ENCODE measurements at places on chromosomes 2 and 18.

- DNase-seq: no peak
Measured at GRCh38 chr18:7369006-7369405, 138.1 kb downstream of the LRRC30 start.

DNA sequence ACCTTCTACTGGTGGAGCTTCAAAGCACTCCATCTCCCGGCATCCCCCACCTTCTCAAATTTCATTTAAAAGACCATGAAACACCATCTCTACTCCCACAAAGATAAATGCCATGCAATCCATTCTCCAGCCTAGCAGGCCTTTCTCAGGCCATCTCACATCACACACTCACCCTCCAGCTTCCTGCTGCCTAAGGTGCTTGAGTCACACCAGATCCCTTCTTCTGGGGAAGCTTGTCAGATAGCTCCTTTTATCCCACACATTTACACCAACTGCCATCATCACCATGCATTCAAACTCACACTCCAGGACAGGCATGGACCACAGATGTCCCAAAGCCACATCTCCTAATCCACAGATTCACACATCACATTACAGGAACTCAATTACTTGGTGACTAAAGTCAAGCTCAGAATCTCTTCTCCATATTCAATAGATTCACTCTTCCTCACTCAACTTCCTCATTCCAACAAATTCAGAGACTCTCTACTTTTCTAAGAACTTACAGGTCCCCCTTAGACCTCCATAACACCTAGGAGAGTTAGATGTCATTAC is 292.5 kb downstream of the TNS1 start:
- peak; percentile 59 for DNase-seq

GRCh38 chr2:85110991-85111560 is 22.1 kb upstream of the TCF7L1 start:
- DNase-seq: no peak

- DNase-seq: no peak
Measured at GRCh38 chr18:46830633-46831032, 73.8 kb upstream of the ST8SIA5 start.

GRCh38 chr2:207546822-207547221 is 17.1 kb downstream of the CREB1 start:
- DNase-seq: no peak

DNA sequence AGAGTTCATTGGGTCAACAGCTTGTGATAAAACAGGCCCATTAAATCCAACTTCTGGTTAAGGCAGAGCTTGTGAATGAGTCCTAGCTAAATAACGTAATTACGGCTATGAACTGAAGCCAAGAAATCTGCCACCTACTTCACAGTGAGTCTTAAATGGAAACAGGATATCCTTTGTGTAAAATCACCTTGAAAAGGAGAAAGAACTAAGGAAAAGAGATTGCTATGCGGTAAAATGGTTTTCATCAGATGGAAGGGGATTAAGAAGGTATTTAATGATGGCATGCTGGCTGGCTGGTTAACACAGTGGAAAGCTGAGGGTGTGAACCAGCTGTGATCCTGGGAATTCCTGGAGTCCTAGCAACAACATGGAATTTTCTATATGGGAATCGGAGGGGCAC is 156.6 kb downstream of the DOK6 start:
- DNase-seq: no peak

- DNase-seq: no peak
Measured at GRCh38 chr2:47028846-47029560, 113.4 kb upstream of the MCFD2 start.

DNA sequence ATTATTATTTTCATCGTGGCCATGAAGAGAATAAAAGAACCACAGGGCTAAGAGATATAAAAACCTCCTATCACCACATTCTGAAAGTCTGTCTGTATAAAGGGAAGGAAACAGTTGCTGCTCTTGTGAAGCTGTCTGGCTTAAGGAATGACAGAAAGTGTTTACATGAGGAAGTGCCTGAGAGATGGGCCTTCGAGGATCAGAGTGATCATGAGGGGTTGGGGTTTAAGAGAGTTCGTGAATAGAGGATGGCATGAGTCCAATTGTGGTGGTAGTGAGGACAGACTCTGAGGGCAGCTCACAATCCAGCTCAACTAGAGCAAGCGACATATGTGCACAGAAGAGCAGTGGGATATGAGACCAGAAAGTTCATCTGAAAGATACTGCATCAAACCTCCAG is 65.8 kb upstream of the PIEZO2 start:
- DNase-seq: no peak

GRCh38 chr2:45237128-45237527 is 227.9 kb upstream of the SIX2 start:
- DNase-seq: no peak

GRCh38 chr18:37435996-37436395 is 129.6 kb downstream of the CELF4 start:
- no peak for DNase-seq

- DNase-seq: no peak
Measured at GRCh38 chr2:206353685-206354084, 79.2 kb downstream of the ZDBF2 start.

DNA sequence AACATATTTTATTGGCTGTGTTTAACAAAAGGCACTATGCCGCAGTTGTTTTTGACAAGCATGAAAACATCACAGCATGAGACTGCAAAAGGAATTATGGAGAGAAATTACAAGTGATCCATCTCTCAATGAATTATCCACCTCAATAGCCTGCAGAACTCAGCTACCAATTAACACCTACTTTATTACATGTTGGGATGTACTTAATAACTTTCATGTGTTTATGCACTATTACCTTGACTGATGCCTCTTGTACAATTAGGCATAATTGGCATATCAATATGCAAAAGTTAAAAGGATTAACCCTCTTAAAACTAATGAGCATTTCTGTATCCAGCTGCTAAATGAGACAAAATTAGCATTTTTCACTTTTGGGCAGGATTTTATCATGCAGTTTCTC is 27.8 kb downstream of the ARHGAP15 start:
- DNase-seq: no peak

DNA sequence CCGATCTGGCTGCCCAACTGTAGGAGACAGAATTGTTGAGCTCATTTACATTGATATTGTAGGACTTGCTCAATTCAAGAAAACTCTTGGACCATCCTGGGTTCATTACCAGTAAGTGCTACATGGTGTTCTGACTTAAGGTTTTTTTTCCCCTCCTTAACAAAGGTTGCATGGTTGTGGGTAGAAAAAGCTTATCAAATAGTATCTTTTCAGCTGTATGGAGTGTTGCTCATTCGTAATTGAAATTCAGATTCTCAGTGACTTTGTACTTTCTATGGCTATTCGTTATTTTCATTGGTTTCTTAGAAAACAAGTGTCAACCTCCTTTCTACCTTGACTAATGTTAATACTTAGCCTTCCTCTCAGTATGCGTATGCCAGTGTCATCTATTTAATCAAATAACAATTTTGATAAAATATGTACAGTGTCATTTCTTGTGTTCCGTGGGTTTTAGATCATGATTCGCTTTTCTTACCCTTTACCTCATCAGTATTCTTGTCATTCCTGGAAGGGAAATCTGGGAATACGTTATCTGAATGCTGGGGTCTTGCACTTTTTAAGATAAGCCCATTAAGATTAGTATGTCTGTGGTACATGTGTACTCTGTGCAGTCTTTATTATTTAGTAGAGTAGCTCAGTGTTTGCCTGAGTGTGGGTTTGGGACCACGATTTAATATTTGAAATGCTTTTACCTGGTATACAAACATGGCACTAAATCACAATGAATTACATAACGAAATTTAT is 91.3 kb downstream of the MGAT5 start:
- DNase-seq: no peak

- DNase-seq: no peak
Measured at GRCh38 chr18:37425222-37425621, 140.4 kb downstream of the CELF4 start.

DNA sequence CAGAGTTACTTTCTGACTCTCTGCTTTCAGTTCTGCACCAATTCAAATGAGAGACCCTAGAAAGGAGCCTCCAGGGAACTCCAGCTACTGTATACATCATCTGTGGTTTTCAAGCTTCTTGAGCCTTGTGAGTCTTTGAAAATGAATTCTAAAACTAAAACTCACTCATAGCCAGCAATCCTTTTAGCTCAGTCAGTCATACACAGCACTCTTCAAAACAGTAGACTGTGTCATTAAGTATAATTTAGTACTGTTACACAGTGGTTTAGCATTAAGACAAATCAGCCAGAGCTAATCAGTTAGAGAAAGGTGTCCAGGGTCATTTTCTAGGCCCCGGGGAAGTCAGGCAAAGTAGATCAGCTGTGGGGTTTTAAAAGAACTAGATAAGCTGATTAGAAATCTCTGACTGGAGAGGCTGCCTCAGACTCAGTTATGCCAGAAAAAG is 322.1 kb upstream of the THUMPD2 start:
- peak; percentile 78 for DNase-seq

DNA sequence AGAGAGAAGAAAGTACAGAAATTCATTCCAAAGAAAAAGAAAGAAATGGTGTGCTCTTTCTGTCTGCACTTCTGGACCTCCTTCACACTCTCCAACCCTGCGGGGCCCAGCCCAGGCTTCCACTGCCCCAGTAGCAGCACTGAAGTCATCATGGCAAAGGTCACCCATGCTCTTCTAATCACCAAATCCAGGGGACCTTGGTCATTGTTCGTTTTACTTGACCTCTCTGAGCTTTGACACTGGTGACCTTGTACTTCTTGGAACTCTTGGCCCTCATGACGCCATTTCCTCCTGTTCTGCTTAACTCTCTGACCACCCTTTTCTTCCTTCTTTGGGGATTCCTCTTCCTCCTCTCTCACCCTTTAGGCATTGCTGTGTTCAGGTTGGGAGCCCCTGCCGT is 105.6 kb downstream of the SMAD7 start:
- no peak for DNase-seq

- DNase-seq: peak; percentile 1
Measured at GRCh38 chr2:153163055-153163454, 315.5 kb downstream of the RPRM start.

DNA sequence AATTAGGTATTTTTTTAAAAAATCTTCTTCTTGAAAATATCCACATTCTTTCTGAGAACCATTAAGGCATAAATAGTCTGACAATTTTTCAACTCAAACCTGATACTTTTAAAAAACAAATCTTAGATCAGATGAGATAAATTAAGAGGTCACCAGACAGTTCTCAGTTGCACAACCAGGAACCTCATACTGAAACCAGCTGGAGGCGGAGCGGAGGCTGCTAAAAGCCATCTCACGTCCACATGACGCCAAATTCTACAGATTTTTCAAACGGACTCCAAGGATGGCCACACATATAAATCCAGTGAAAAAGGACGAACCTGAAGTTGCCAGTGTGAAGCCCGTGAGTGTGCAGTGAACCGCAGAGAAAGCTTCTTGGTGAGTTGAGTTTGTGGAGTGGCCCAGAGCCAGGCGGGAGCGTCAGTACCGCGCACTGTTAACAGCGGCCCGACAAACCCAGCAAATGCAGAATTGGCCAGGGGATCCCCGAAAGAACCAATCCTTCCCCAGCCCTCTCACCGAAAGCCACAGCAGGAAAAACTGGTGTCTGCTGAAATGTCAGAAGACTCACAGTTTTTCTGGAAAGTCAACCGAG is 53.1 kb upstream of the BBS5 start:
- DNase-seq: no peak

DNA sequence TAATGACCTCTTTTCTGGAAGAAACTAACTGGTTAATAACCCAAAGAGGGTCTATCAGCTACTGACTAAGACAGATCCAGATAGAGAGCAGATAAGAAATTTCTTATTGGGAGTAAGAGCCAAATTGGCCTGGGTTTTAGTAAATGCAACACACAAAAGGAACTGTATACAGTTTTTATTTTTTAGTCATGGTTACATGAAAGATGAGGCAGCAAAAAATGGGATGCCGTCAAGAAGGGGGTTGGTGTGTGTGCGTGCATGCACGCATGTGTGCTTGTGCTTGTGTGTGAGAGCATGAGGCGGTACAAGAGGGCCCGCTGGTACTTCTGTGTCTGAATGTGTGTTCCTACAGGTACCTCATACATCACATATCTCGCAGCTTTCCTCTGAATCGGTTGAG is 466.2 kb upstream of the HNRNPA3 start:
- DNase-seq: no peak

- DNase-seq: no peak
Measured at GRCh38 chr2:241179899-241180298, 8.6 kb upstream of the ANO7 start.

DNA sequence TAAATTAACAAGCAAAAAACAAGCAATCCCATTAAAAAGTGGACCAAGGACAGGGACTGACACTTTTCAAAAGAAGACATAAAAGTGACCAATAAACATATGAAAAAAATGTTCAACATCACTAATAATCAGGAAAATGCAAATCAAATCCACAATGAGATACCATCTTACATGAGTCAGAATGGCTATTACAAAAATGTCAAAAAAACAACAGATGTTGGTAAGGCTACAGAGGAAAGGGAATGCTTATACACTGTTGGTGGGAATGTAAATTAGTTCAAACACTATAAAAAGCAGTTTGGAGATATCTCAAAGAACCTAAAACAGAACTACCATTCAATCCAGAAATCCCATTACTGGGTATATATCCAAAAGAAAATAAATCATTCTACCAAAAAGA is 78.2 kb downstream of the SUCLG1 start:
- no peak for DNase-seq

DNA sequence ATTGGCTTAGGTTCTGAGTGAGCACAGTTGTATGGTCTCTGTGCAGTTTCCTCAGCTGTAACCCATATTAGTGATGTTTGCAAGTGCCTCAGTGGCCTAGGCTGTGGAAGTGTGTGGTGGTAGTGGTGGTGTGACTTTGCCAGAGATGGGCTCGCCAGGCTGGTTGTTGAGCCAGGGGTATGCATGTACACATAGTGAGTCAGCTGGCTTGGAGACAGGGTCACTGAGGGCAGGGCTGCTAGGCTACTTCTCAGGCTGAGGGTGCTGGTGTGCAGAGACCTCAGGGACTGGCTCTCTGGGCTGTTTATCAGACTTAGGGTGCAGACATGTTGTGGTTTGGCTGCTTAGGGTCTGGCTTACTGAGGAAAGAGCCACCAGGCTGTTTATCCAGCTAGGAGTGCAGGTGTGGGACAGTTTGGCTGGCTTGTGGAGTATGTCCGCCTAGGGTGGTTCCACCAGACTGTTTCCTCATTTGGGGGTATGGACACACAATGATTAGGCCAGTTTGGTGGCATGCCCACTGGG is 15.0 kb downstream of the APLF start:
- DNase-seq: no peak

Data from non-pigmented ciliary epithelial cell (primary cell).